ENCODE measurements at places on chromosomes 4 and X.

GRCh38 chrX:150968862-150969720, 14.0 kb upstream of the HMGB3 start:
- DNase-seq: no peak

DNA sequence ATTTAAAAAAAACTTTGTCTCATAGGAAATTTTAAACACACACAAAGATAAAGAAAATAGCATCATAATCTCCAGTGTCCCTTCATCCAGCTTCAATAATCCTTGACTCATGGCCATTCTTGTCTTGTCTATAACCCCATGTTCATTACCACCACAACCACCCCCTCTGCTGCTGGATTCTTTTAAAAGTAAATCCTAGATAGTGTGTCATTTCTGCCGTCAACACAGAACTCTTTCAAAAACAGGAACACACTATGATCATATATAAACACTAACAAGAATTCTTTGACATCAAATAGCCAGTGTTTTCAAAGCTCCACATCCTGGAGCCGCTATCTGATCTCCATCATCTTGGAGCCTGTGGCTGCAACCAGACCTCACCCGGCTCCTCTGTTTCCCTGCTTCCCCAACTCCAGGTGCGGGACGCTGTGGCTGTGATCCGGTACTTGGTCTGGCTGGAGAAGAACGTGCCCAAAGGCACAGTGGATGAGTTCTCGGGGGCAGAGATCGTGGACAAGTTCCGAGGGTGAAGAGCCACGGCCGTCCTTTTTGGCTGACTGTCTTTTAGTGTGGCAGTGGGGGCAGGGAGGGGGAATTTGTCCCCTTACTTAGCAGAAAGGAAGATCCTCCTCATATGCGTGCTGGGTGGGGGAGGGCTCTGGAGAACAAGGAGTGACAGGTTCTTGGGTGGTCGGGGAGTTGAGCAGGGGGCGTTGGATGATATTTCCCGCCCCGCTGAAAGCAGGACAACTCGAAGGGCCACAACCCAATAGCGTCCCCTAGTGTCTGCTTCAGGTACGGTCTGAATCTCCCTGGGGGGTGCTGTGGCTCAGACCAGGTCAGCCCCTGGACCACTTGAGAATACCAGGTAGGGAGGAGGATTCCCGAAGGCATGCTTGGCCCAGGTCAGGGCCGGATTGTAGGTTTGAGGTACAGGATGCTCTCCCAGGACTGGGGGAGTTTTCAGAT, 15.6 kb downstream of the XPNPEP2 start:
- peak; percentile 52 for DNase-seq

GRCh38 chrX:57227691-57228090, 58.8 kb upstream of the FAAH2 start:
- no peak for DNase-seq

GRCh38 chr4:94333866-94334265, 8.8 kb downstream of the HPGDS start:
- DNase-seq: peak; percentile 5

GRCh38 chr4:108861334-108861733, 98.5 kb upstream of the ETNPPL start:
- peak; percentile 2 for DNase-seq

- DNase-seq: no peak
Measured at GRCh38 chr4:143225167-143225566, 40.5 kb downstream of the USP38 start.

DNA sequence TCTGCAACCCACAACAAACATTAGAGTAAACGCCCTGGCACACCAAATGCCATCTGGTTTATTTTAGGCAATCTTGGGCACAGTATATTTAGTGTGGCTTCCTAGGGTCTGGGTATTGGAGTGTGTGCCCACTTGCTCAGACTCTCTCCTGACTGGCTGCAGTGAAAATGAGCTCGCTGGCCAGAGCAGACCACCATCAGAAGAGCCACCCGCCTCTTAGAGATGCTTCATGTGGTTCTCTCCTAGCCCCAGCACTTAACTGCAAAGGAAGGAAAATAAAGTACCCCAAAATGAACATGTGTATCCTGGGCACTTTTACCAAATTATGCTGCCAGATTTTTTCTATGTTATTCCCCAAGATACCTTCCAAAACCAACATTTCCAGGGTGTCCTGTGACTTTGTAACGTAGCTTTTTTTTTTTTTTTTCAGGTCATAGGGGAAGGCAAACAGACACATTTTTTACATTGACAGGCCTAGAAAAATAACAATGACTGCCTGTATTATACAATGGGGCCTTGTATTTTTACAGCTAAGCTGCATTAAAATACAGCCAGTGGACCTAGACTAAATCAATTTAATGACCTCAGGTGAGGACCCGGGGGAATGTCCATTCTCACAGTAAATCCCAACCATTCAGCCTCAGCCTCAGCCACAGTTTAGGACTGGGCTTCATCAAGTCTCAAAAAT, 193.7 kb downstream of the RASL11B start:
- DNase-seq: no peak

DNA sequence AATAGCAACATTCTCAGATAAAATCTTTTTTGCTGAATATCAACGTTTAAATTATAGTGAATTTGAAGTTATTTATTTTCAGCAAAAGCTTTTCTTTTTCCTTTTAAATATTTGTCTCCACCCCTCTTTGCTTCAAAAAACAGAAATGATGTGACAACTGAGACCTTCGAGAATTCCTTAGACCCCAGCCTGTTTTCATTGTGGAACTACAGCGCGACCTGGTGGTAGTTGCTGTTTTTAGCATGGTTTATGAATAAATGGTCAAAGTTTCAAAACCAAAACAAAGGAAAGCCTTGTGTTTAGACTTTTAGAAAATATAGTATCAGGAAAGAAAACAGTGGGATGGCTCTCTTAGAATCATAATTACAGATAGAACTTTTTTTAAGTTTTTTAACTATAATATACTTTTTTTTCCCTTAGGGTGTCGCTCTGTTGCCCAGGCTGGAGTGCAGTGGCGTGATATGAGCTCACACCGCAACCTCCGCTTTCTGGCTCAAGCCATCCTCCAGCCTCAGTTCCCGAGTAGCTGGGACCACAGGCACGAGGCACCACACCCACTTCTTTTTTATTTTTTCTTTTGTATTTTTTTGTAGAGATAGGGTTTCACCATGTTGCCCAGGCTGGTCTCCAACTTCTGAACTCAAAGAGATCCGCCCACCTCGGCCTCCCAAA, 26.8 kb upstream of the TMEM184C start:
- DNase-seq: peak; percentile 58

- DNase-seq: no peak
Measured at GRCh38 chrX:15350329-15350996, 15.1 kb upstream of the PIGA start.

GRCh38 chr4:172688534-172688933, 480.1 kb upstream of the GALNT7 start:
- DNase-seq: no peak

All from suppressor macrophage treated with lipopolysaccharide for 1 hour (primary cell).